Immature natural killer cell (primary cell): ENCODE measurements at places on chromosomes 2 and 18.
A peak's percentile ranks its signal among the peaks of the same experiment; 100 is the strongest.

DNA sequence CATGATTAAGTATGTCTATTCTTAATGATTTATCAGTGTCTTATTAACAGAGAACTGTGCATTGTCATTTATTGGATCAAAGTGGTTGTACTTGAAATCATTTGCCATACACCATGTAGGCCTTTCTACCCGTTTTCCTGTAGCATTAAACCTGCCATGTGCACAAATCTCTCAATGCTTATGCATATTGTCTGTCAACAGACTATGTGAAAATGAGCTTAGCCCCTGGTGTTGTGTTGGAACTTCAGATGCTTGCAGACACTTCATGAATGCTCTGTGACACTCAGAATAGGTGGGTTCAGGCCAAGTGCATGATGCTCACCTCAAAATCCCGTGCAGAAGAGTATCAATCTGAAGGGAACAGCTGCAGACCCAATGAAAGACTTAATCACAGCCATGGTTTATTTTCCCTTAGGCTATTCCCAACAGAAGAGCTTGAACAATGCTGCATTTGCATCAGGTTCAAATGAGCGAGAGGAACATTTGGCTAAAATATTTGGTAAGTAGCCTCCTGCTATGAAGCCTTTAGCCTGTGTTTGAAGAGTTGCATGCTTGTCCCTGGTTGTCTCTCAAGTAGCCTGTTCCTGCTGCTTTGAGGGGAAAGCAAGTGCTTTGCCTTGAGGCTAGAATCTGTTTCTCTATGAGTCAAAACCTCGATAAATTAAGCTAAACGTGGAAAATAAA lies 6.1 kb downstream of the C2orf92 start:
- DNase-seq: no peak

DNA sequence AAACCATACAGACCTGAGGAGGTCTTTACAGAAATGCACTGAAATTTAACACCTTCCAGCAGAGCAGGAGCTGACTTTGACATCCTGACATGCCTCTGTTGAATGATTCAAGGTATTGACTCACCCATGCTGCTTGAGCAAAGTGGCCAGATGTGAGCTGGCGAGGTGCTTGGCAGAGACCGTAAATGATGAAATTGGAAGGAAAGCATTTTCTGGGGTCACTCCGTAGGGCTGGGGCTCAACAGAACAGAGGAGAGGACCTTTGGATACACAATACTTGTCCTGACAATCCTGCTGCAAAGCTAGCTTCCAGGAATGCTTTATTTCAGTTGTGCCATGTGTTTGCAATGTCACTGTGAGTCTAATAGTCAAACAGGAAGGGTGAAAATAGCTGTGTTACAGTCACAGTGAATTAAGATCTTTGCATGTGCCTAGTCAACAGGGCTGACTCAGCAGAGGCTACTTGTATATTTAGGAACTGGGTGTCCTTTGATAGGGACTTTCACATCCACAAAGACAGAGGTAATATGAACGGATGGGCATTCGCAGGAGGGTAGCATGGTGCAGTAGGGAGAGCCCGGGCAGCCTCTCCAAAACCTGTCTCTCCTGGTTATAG lies 31.6 kb upstream of the NCK2 start:
- DNase-seq: no peak

DNA sequence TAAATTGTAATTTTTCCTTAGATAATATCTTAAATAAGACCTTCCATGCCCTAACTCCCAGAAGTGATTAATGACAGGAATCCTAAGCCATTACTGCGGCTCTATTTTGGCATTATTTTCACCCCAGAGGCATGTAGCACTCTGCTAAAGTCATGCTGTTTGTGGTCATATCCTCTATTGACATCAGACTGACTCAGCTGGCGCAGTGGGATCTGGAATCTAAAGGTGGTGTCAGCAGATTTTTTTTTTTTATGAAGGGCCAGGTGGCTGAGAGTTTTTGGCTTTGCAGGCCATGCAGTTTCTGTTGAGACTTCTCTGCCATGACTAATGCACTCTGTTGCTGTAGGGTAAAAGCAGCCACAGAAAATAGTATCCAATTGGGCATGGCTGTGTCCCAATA lies 64.1 kb upstream of the ACVR1C start:
- DNase-seq: no peak

GRCh38 chr2:83196225-83196624 lies 1262.9 kb downstream of the SUCLG1 start:
- DNase-seq: no peak

GRCh38 chr2:128490881-128491691 lies 172.4 kb upstream of the HS6ST1 start:
- no peak for DNase-seq

GRCh38 chr2:20145497-20146193 lies 79.3 kb downstream of the SDC1 start:
- no peak for DNase-seq

DNA sequence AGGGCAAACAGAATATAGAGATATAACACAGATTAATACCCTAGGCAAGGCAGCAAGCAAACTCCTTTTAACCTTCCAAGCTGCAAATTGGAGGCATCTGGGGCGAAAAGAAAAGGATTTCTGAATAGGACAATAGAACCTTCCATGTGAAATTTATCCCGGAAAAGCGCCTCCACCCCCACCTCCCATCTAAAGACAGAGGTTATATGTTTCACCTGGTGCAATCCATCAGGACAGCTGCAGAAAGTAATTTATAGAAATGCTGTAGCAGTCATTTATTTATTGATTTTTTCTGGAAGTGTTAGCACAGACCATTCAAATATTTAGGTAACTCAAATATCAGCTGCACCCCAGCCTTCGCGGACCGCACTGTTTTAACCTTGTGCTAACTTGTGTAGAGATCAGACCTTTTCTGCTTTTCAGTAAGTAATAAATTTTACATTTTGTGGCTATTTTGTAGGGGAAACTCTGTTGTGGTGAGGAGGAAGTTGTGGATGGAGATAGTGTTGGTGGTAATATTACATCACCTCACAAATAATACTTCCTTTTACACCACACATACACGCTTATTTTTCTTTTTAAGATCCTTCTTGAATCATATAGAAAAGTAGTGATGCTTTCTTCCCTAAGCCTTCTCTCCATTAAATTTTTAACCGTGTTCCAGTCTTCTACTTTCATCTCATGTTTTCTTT lies 919.3 kb upstream of the CDH2 start:
- DNase-seq: peak; percentile 16

DNA sequence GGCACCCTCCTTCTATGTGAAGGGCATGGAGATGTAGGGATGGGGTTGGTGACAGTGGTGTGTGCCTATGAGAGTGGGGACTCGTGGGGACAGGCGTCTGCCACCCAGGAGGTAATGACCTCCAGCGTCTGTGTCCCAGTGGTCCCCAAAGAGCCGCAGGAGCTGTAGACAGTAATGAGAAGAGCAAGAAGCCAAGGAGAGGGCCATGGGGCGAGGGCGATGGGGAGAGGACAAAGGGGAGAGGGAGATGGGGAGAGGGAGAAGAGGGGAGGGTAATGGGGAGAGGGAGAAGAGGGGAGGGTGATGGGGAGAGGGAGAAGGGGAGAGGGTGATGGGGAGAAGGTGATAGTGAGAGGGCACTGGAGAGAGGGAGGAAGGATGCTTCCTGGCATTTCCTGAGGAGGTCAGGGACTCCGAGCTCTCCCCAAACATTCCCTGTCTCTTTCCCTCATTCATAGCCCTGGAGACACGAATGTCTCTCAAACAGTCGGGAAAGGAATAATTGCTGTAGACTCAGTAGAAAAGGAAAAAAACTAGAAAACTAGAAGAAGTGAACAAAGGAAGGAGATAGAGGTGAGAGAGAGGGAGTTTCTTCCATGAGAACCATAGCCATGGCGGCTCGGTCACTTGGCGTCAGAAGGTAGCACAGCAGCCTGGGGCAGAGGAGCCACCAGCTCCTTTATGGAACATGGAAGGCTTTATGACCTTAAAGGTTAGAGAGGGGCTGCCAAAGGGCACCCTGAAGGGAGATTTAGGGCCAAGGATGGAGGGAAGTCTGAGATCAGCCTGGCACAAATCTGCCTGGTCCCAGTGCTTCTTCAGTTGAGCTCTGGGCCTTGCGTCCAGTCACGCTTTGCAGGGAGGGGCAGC lies 39.5 kb downstream of the PSD4 start:
- no peak for DNase-seq

GRCh38 chr2:208195531-208195930 lies 5.7 kb upstream of the C2orf80 start:
- no peak for DNase-seq

- DNase-seq: no peak
Observed at GRCh38 chr2:227482638-227483340, 10.8 kb downstream of the AGFG1 start.

DNA sequence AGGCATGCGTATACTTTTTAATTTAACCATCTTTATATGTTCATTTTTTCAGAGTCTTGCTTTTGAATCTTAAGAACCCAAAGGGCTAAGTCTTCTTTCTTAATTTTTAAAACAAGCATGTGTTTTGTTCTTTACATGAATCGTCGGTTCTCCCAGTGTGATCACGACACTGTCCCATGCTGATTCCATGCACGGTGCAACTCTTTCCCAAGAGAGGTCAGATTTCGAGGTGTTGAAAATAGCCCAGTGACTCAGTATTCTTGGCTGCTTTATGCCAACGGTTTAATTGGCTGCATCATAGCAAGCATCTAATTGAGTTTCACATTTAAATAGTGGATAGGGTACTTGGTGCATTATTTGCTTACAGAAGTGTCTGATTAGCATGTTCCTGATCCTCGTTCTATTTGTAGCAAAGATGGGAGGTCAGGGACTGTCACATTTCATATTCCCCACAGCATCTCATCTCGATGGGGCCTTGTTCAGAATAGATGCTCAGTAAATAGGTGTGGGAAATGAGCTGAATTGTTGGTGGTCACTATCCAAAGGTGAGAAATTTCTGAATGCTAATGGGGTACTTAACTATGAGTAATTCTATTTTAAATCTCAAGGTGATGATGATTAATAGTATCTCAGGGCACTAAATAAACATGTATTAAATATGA lies 2.8 kb downstream of the NPAS2 start:
- DNase-seq: no peak

DNA sequence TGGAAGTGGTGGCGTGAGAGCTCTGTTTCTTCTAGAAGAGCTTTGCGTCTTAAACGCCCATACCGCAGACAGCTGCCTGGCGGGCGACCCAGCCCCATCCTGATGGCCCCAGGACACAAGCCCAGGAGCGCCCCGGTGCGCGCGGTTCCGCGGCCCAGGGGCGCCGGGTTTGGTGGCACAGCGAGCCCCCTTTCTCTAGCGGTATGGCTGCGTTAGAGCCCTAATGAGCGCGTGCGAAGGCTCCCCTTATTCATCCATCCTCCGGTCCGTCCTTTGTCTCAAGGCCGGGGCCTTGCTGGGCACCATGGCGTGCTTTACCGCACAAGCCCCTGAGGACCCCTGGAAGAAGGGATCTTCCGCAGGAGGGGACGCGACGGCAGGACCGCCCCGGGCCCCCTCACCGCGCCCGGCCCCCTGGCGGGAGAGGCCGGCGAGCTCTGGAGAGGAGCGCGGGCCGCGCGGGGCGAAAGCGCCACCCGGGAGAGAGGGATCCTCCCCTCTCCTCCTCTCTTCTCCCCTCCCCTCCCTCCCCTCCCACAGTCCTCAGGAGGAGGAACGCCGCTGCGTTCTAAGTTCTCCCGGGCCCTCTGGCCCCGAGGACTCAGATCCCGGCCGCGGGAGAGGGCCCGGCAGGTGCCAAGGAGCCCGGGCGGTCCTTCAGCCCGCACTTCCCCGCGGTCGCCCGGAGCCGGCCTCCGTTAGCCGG lies 626 bp upstream of the SLC1A4 start:
- peak; percentile 78 for DNase-seq

GRCh38 chr2:191501561-191502168 lies 176.3 kb upstream of the NABP1 start:
- no peak for DNase-seq

DNA sequence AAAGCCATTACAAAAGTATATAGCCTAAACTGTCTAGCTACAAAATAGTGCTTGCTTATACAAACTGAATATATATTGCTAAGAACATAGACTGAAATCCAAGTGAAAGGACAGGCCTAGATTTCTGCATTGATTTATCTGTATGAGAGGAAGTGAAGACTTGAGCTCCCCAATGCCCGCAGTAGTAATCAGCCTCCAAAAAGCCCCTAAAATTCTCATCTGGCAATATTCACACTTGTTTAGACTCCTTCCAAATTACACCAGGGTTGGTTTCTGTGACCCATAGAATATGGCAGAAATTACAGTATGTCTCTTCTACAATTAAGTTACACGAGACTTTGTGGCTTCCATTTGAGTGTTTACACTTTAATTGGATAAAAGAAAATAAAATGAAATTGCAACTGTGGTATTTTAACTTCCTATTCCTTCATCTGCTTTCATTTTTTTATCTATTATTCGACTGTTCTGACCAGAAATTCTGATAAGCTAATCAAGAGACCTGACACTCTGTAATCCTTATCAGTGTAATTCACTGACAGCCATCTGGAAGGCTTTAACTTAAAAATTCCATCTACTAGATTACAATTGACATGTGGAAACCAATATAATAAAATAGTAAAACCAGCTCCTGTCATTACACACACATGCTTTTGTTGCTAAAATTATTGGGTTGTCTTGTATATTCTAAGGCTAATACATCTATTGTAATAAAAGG lies 21.1 kb downstream of the ABCB11 start:
- DNase-seq: no peak

DNA sequence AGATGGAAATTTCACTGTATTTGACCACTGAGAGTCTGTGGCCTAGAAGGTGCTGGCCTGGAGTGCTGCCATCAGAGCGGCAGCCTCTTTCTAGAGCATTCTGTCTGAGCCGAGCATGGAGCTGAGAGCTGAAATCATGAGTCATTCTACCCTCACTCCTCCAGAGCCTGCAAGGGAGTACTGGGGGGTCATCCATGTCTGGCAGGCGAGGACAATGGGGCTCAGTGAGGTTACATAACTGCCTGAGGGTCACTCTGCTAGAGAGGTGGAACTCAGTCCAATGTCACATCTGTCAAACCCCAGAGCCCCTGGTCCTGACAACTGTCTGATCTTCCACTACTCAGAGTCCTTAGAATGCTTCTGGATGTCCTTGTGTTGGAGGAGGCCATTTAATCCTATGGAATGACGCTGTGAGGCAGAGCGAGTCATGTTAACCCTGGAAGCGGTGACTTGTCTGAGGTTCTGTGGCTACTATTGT lies 65.3 kb downstream of the HAUS1 start:
- DNase-seq: no peak

DNA sequence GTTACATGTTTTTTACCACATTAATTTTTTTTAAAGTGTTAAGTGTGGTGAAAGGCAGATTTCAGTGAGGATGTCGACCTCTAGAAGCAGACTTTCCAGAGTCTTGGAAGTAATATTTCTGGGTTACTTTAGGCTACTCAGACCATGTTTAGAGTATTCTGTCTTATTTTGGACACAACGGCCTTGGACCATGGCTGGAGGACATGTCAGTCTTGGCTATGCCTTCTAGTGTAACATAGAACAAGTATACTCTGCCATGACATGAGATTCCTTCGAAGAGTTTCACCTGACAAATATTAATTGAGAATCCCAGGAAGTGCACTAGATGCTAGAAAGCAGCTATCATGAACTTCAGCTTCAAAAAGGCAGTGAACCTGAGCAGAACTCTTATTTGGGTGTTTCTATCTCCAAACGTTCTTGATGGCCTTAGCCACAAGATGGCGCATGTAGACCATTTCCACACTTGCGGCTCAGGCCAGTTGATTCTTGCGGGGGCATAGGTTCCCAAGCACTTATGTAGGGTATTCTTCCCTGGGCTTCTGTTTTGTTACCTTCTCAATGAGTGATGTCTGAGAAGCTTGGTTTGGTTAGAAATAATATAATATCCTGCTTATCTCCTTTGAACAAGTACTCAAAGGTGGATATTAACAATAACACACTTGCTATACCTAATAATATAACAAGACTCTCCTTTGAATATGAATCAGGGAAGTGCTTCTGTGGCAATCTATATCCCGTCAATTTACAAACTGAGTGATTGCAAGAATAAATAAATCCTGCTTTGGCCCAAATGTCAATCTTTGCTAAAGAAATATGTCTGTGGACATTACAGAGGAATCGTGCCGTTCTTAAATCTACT lies 62.0 kb downstream of the CACNB4 start:
- DNase-seq: peak; percentile 51
